ENCODE measurements at places on chromosomes 12 and 14.

GRCh38 chr14:23093991-23094665 lies 808 bp downstream of the ACIN1 start:
- no peak for DNase-seq

GRCh38 chr12:63814146-63814772 lies 30.2 kb upstream of the SRGAP1 start:
- DNase-seq, result no peak

DNA sequence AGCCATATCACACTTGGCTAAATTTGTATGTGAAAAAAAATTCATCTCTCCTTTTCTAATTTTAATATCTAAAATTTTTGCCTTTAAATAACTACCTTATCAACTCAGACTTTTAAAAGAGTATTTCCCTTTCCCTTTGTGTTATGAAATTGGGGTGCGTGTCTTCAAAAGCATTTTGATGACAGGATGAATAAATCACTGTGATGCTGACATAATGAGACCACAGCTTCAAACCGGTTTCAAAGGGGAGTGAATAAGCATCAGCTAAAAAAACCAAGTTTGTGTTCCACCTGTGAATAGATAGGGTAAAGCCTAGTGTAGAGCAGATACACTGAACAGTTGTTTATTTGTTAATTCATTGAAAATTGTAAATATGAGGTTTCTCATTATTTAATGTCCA lies 85.0 kb downstream of the LGR5 start:
- no peak for DNase-seq

DNA sequence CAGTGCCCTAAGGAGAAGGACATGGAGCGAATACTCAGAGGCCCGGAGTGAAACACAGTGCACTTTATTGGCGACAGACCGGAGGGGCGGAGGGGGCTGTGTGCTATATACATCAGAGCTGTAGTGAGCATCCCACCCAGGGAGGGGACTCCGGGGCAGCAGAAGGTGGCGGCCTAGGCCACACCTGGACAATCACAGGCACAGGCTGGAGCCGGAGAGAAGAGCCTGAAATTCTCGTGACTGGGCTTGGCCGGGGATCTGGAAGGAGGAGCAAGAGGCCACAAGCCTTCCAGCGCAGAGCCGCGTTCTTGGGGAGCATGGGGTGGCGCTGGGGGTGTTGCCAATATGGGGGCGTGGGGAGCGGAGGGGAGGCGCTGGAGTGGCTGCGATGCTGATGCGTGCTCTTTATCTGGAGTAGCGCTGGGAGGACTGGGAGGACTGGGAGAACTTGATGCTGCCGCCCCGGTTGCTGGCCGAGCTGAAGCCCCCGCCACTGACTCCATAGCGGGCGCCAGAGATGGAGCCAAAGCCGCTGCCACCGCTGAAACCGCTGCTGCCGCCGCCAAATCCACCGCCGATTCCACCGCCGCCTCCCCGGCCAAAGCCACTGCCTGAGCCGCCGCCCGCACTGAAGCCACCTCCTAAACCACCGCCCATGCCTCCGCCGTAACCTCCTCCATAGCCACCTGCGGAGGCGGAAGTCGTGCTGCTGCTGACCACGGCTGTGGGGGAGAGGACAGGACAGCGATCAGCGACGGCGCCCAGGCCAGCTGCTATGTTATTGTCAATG lies 6.1 kb downstream of the KRT3 start:
- no peak for DNase-seq

- no peak for DNase-seq
These were observed 897 bp downstream of the SUDS3 start for GRCh38 chr12:118377021-118377883.

DNA sequence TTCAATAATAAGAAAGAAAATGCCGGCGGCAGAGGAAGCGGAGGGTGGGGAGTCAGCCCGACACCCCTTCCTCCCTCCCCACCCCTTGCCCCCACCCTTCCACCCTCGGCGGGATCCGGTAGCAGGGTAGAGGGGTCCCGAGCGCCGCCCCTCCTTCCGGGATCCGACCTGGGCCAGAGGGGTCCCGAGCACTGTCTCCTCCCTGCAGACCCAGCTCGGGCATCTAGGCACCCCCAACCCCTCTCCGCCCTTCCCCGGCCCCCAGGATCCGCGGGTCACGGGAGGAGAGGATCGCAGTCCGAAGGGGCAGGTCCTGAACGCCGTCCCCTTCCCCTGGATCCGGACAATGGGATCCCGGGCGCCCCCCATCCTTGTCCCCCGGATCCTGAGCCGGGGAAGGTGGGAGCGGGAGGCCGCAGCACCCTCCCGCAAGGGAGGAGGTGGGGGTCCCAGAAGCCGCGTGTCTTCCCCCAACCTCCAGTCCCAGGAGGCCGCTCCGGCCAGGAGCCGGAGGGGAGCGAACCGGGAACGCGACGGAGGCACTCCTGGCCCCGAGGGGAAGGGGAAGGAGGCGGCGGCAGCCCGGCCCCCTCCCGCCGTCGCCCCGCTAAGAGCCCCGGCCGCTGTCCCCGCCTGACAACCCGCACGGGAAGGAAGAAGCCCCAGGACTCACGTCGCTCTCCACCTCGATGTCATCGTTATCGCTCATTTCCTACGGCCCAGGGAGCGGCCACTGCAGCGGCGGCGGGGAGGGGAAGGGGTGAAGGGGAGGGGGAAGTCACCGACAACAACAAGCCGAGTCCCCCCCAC lies 481 bp downstream of the MAX start:
- peak; percentile 24 for DNase-seq

GRCh38 chr12:20557096-20557495 lies 138.0 kb upstream of the SLCO1C1 start:
- no peak for DNase-seq

- DNase-seq, result no peak
These were observed 792 bp upstream of the CHD4 start for GRCh38 chr12:6607751-6608591.

DNA sequence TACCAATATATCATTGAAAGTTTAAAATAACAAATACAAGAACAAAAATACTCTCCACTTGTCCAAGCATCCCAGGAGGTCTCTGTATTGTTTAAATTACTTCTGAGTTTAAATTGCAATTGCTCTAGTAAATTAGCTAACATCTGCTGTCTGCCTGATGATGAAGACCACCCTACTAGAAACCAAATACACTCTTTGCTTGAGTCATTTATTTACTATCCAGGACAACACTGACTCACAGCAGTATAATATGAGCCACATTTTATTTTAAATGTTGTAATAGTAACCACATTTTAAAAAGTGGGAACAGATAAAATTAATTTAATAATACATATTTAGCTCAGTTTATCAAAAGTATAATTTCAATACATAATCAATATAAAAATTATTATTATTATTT lies 62.9 kb upstream of the EEA1 start:
- no peak for DNase-seq

- DNase-seq, result no peak
These were observed 138.7 kb downstream of the BRMS1L start for GRCh38 chr14:35964697-35965286.

GRCh38 chr12:32201096-32201495 lies 94.4 kb downstream of the BICD1 start:
- DNase-seq, result no peak

GRCh38 chr14:76420827-76421226 lies 44.9 kb downstream of the ESRRB start:
- no peak for DNase-seq

- no peak for DNase-seq
These were observed 127.3 kb upstream of the HIF1A start for GRCh38 chr14:61567838-61568571.

- no peak for DNase-seq
These were observed 61.8 kb upstream of the RTL1 start for GRCh38 chr14:100965296-100965695.

GRCh38 chr12:118330421-118331018 lies 42.2 kb downstream of the TAOK3 start:
- DNase-seq, result no peak

DNA sequence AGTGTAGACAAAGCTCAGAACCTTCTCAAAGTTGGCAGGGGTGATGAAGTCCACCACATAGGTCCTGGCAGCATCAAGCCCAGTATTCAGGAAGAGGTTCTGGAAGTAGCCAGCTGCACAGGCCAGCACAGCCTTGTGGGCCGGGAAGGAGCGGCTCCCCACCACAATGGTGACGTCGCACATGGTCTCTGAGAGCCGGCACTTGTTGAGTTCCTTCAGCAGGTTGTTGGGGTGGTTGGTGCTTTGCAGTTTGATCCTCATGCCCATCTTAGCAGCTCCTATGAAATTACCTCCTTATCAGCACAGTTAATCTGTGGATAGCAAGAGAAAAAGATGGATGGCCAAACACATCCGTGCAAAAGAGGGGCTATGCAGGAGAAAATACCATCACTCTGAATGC lies 1.7 kb downstream of the ZBTB39 start:
- DNase-seq, result no peak

GRCh38 chr12:67333649-67334048 lies 64.5 kb downstream of the CAND1 start:
- no peak for DNase-seq

DNA sequence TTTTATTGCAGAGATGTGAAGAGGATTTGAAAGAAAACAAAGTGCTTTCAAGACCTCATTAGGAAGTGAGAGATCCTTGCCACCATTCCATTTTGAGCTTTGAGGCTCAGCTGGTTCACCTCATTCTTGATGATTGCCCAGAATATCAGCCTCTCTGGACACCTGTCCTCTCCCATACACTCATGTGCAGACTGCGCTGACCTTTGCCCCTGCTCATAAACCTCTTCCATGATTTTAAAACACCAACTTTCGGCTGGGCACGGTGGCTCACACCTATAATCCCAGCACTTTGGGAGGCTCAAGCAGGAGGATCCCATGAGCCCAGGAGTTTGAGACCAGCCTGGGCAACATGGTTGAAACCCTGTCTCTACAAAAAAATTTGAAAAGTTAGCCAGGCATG lies 8.9 kb downstream of the COX14 start:
- DNase-seq, result no peak

DNA sequence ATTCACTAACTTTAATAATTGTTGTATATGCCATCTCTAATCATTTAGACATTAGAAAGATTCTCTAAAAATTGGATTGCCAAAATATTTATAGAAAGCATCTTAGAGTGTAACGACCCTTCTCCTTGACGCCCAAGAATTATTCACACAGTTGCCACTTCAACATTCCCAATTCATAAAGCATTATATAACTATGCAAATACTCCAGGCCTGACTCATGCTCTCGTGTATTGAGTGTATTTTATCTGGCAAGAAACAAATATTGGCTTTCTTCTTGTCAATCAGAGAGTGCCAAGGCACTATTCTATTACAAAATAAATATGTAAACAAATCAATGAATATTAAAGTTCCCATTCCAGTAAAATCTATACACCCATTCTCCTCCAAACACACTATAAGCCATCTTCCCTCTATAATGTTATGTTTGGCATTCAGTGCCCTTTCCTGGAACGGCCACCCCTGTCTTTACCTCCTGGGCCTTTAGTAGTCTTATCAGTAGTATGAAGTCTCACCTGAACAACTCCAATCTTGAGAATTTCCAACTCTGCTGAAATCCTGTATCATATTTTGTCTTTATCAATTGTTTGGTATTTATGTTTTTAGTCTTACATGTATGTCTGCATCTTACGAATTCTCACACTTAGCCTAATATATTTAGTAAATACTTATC lies 182.6 kb downstream of the PIK3C2G start:
- no peak for DNase-seq

DNA sequence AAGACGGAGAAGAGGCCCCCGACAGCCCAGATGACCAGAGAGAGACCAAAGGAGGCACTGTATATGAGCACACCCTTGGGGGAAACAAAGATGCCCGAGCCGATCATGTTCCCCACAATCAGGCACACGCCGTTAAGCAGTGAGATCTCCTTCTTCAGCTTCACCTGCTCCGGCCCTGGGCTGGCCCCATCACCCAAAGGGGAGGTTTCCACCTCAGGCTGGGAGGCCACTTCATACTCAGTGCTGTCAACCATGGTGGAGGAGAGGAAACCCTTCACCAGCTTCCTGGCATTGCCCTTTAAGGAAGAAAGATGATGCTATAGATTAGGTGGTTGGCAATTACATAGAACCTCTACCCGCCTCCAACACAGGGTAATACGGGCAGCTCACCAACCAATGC lies 2.1 kb downstream of the SLC7A7 start:
- DNase-seq, result no peak

DNA sequence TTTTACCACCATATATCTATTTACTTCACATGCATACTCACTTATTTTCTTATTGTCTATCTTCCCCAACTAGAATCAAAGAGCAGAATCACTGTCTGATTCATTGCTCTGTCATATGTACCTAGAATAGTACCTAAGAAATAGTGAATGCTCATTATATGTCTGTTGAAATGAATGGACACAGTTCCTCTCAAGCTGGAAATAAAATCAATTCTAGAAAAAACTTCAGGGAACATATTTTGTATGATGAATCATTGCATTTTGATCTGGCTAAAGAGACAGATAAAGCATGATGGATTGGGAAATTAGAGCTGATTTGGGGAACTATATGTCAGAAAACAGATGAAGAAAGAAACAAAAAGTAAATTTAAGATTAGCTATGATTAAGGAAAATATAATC lies 623.3 kb downstream of the C12orf50 start:
- no peak for DNase-seq

DNA sequence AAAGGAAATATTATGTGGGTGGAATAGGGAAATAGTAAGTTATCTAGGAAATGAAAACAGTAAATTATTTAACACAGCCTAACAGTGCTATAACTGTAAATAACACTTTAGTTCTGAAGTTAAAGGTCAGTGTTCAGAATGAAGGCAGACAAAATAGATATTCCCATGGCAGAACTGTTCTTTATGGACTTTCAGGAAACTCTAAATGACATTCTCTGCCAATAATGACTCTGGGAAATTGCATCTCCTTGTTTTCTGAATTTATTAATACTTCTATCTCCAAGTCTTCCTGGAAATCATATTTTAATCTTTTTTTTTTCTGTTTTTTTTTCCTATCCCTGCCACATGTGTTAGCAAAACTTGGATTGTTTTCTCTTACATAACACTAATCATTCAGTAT lies 101.4 kb downstream of the PDE3A start:
- no peak for DNase-seq

- no peak for DNase-seq
These were observed 60.4 kb downstream of the FOS start for GRCh38 chr14:75339059-75339458.

DNA sequence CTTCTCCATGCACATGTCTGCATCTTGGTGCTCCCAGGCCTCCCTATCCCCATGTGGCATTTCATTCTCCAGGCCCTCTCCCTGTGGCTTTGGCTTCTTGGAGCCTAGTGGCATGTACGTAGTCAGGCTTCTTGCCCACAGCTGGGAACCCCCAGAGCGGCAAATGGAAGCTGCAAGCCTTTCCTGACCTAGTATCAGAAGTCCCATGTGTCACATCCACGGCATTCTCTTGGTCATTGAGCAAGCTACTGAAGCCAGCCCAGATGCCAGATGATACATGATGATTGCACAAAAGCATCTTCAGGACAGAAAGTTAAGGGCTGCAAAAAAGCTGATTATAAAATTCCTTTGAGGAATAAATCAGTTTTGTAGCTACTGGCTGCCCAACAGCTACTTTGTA lies 154.9 kb downstream of the PELI2 start:
- DNase-seq, result no peak

- no peak for DNase-seq
These were observed 1034.1 kb downstream of the BCL11B start for GRCh38 chr14:98237939-98238338.

All from stimulated activated CD8-positive, alpha-beta memory T cell treated with anti-CD3 and anti-CD28 coated beads, Interleukin-2, amount 100 ng/mL, for 1 hour (primary cell).